ENCODE measurements at places on chromosomes 7 and 10.

GRCh38 chr10:70302292-70302691 lies 18.5 kb upstream of the NPFFR1 start:
- no peak overlapping the region for H3K4me3 ChIP-seq
- H3K4me1 ChIP-seq, result no peaks in the 10 kb centered on the region
- no peaks in the 10 kb centered on the region for H3K27me3 ChIP-seq
- no peak overlapping the region for H3K27ac ChIP-seq
- DNase-seq, result no peak
- H3K36me3 ChIP-seq, result no peaks in the 10 kb centered on the region

DNA sequence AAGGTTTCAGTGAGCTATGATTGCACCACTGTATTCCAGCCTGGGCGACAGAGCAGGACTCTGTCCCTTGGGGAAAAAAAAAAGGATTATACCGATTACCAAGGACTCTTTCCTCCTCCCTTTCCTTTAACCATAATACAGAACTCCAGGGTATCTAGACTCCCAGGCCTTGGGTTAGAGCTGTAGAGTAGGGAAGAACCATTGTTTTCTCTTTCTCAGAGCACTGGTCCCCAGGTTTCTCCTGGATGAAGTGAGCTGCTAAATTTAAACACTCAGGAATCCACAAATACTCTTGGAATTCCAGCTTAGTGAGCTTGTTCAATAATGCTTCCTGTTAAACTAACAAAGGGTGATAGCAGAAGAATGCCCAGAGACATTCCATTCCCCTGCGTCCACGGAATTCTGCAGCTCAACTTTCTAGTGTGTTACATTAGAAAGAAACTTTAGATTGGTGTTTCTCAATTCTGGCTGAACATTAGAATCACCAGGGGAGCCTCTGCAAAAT lies 14.6 kb upstream of the RPEL1 start:
- no peaks in the 10 kb centered on the region for H3K27me3 ChIP-seq
- no peak overlapping the region for H3K4me3 ChIP-seq
- no peak overlapping the region for H3K27ac ChIP-seq

GRCh38 chr10:89252225-89252585 lies 630 bp upstream of the LIPA start:
- DNase-seq, result no peak
- no peak overlapping the region for H3K4me3 ChIP-seq
- no peak overlapping the region for H3K27ac ChIP-seq
- H3K4me1 ChIP-seq, result peaks cover 8% of the 10 kb centered on the region
- no peaks in the 10 kb centered on the region for H3K27me3 ChIP-seq

- H3K4me1 ChIP-seq, result no peaks in the 10 kb centered on the region
- DNase-seq, result no peak
- H3K27ac ChIP-seq, result no peak overlapping the region
- H3K4me3 ChIP-seq, result no peak overlapping the region
- H3K36me3 ChIP-seq, result no peaks in the 10 kb centered on the region
- no peaks in the 10 kb centered on the region for H3K27me3 ChIP-seq
These were observed 126.5 kb upstream of the UNC5B start for GRCh38 chr10:71085689-71086438.

DNA sequence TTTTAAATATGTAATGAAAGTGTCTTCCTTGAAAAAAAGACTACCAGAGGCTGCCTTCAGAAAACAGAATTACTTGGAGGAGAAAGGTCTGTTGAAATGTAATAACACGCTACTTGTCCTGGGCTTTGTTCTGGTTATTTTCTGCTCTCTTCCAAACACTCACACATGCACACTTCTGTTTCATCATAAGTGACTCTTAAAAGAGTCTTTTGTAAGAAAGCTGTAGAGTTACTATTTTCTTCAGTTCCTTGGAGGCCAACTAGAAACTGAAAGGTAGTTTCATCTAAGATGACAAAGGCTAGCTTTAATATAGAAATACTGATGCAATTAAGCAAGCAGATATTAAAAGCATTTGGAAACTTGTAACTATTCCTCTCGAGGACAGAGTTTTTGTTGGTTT lies 39.1 kb downstream of the TASOR2 start:
- H3K27me3 ChIP-seq, result no peaks in the 10 kb centered on the region
- H3K4me3 ChIP-seq, result no peak overlapping the region
- peaks cover 37% of the 10 kb centered on the region for H3K36me3 ChIP-seq
- no peaks in the 10 kb centered on the region for H3K4me1 ChIP-seq

DNA sequence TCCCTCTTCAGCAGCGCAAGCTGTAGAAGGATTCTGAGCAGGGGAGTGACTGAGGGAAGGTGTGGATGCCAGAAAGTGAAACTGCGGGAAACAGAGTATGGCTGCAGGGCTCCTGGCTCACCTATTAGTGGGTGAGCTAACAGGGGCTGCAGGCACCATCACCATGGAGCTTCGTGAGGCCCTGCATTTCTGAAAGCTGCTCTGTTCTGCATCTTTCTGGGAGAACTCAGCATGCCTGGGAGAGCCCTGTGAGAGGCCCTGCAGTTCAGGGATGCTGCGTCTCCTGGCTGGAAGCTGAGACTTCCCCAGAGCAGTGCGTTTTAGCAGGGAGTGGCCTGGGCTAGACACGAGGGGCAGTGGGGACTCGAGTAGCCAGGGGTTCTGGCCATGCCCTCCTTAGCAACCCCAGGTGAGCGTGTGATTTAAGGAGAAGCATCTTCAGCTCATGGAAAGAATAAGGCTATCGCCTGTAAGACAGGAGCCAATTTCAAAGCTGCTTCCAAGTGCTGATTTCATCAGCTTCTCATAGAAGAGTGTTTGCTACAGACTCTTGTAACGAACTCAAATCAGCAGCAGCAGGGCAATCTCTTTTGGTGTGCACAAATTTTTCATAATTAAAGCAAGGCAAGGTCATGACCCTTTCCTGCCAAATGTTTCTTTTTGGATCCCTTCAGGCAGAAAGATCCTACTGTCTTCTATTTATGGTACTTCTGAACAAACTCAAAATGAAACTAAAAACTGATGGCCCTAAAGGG lies 293.6 kb upstream of the ZNF32 start:
- no peaks in the 10 kb centered on the region for H3K4me1 ChIP-seq
- H3K27ac ChIP-seq, result no peak overlapping the region
- H3K4me3 ChIP-seq, result no peak overlapping the region
- DNase-seq, result no peak
- no peaks in the 10 kb centered on the region for H3K27me3 ChIP-seq

- H3K36me3 ChIP-seq, result peaks cover 19% of the 10 kb centered on the region
- H3K4me1 ChIP-seq, result peaks cover 77% of the 10 kb centered on the region
- no peak for DNase-seq
- H3K4me3 ChIP-seq, result peak overlapping the region; percentile 1
- H3K27ac ChIP-seq, result peak overlapping the region; percentile 82
These were observed 212.2 kb downstream of the FAM107B start for GRCh38 chr10:14562218-14563075.

GRCh38 chr10:96267234-96267705 lies 4.1 kb downstream of the BLNK start:
- H3K4me3 ChIP-seq, result no peak overlapping the region
- no peak for DNase-seq
- H3K36me3 ChIP-seq, result no peaks in the 10 kb centered on the region
- no peaks in the 10 kb centered on the region for H3K27me3 ChIP-seq
- no peaks in the 10 kb centered on the region for H3K4me1 ChIP-seq

DNA sequence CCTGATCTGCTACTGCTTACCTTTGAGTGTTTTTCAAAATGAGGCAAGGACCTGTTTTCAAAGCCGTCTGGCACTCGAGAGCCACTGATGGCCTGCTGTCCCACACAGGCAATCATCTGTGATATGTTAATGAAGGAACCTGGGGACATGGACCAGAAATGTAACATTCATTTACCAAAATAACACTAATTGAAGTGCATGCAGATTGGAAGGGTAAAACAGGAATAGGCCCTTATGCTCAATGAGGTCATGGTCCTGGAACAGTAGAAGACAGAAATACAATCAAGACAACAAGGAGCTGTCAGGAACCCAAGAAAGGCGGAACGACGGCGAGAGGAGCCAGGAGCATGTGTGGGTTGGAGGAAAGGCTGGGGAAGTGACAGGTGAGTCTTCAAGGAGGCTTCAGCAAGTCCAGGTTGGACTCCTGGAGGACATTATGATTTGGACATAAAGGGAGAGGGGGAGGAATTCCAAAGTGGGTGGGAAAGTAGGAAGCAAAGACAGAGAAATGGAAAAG lies 28.3 kb downstream of the POLR3A start:
- H3K4me3 ChIP-seq, result no peak overlapping the region
- DNase-seq, result no peak
- H3K4me1 ChIP-seq, result no peaks in the 10 kb centered on the region
- no peaks in the 10 kb centered on the region for H3K27me3 ChIP-seq
- H3K36me3 ChIP-seq, result peaks cover 27% of the 10 kb centered on the region
- H3K27ac ChIP-seq, result no peak overlapping the region
